ENCODE measurements at places on chromosomes 2 and 18. TPM values are rescaled to one million over a fixed set of nuclear protein-coding genes. Genes with fewer than 3 reads are reported as not detected.

DNA sequence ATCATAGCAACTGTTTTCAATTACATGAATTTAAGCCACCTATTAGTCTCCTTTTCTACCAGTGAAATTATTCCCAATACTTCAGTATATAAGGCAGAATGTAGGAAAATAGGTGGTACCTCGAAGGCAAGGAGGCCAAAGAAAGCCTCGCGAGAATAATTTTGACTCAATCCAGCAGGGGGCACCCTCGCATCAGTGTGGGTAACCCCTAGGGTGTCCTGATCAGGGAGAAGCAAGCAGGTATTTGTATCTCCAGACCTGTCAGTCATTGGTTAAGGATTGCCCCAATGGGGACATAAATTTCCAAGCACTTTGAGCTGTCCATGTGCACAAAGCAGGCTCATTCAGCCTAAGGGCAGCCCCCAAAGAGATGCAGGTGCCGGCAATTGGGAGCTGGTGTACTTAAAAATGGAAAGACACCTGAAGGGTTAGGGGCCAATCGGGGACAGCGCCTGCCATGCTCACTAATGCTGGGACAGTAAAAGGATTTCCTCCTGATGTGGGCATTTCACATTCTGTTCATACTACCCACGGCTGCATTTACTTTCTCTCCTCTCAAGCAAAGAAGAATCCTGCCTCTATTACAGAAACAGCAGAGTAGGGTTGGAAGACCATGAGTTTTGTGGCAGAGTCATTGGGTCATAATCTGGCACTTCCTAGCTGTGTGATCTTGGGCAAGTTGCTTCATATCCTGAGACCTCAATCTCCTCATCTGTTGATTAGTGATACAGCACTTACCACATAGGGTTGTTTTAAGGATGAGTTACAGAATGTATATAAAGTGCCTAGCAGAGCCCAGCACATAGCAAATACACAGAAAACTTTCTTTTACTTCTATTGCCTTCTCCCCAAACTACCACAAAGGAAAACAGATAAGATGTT is 136.1 kb downstream of the ICOS start:
- H3K36me3 ChIP-seq, result no peaks in the 10 kb centered on the region
- H3K27me3 ChIP-seq, result peaks cover 26% of the 10 kb centered on the region
- peaks cover 3% of the 10 kb centered on the region for H3K4me1 ChIP-seq
- H3K27ac ChIP-seq, result no peak overlapping the region
- H3K4me3 ChIP-seq, result no peak overlapping the region

DNA sequence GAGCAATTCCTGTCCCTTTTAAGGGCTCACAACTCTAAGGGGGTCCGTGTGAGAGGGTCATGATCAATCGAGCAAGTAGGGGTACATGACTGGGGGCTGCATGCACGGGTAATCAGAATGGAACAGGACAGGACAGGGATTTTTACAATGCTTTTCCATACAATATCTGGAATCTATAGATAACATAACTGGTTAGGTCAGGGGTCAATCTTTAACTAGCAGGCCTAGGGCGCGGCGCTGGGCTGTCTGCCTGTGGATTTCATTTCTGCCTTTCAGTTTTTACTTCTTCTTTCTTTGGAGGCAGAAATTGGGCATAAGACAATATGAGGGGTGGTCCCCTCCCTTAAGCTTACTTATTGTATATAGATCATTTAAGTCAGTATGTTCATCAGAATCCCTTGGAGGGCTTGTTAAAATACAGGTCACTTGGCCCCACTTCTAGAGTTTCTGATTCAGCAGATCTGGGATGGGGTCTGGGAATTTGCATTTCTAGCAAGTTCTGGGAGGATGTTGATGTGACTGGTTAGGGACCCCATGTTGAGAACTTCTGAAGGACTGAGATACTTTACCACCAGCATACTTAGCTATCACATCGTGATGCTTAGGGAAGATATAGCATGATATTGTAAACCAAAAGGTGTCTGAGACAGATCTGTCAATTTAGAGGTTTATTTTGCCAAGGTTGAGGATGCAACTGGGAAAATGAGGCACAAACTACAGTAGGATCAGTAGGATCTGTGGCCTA is 2.8 kb upstream of the INPP4A start:
- H3K4me1 ChIP-seq, result peaks cover 17% of the 10 kb centered on the region
- no peak overlapping the region for H3K27ac ChIP-seq
- DNase-seq, result no peak
- no peaks in the 10 kb centered on the region for H3K27me3 ChIP-seq
- H3K4me3 ChIP-seq, result peak overlapping the region; percentile 19
- peaks cover 8% of the 10 kb centered on the region for H3K36me3 ChIP-seq

- no peaks in the 10 kb centered on the region for H3K4me1 ChIP-seq
- no peaks in the 10 kb centered on the region for H3K27me3 ChIP-seq
- no peak for DNase-seq
- H3K36me3 ChIP-seq, result no peaks in the 10 kb centered on the region
These were observed 698.9 kb downstream of the GALR1 start for GRCh38 chr18:77948567-77948966.

GRCh38 chr18:12597760-12598159 is 60.1 kb downstream of the SPIRE1 start:
- DNase-seq, result no peak
- no peaks in the 10 kb centered on the region for H3K27me3 ChIP-seq
- no peaks in the 10 kb centered on the region for H3K36me3 ChIP-seq
- no peak overlapping the region for H3K4me3 ChIP-seq
- peaks cover 9% of the 10 kb centered on the region for H3K4me1 ChIP-seq

- no peaks in the 10 kb centered on the region for H3K27me3 ChIP-seq
- H3K27ac ChIP-seq, result no peak overlapping the region
- DNase-seq, result no peak
- H3K36me3 ChIP-seq, result no peaks in the 10 kb centered on the region
- H3K4me3 ChIP-seq, result no peak overlapping the region
These were observed 553.2 kb upstream of the NETO1 start for GRCh38 chr18:73421010-73421409.

- peaks cover 2% of the 10 kb centered on the region for H3K36me3 ChIP-seq
- no peak overlapping the region for H3K27ac ChIP-seq
- H3K27me3 ChIP-seq, result no peaks in the 10 kb centered on the region
These were observed 113.3 kb downstream of the GALNT1 start for GRCh38 chr18:35694808-35695207.

NPHP1 gene
- 0.16 TPM for total RNA-seq

CD8A gene
- total RNA-seq, result 0.70 TPM

ACAA2 gene
- total RNA-seq, result 21.4 TPM

RNF152 gene
- 2.1 TPM for total RNA-seq

SLC8A1 gene
- 1.4 TPM for total RNA-seq

XDH gene
- total RNA-seq, result not detected

Data from T-helper 17 cell (primary cell).